ENCODE measurements at places on chromosomes 13 and 19. TPM values are rescaled to one million over a fixed set of nuclear protein-coding genes. Genes with fewer than 3 reads are reported as not detected.

CEACAM3 gene
- total RNA-seq: not detected

- no peak overlapping the region for H3K27ac ChIP-seq
- peaks cover 21% of the 10 kb centered on the region for H3K4me1 ChIP-seq
- H3K27me3 ChIP-seq: no peaks in the 10 kb centered on the region
- no peak overlapping the region for H3K4me3 ChIP-seq
Measured at GRCh38 chr13:100515410-100515800, 73.2 kb downstream of the GGACT start.

GRCh38 chr19:12597594-12597993, 13.0 kb downstream of the ZNF490 start:
- DNase-seq: no peak
- H3K4me3 ChIP-seq: no peak overlapping the region
- H3K27me3 ChIP-seq: no peaks in the 10 kb centered on the region
- H3K27ac ChIP-seq: no peak overlapping the region
- no peaks in the 10 kb centered on the region for H3K4me1 ChIP-seq

DNA sequence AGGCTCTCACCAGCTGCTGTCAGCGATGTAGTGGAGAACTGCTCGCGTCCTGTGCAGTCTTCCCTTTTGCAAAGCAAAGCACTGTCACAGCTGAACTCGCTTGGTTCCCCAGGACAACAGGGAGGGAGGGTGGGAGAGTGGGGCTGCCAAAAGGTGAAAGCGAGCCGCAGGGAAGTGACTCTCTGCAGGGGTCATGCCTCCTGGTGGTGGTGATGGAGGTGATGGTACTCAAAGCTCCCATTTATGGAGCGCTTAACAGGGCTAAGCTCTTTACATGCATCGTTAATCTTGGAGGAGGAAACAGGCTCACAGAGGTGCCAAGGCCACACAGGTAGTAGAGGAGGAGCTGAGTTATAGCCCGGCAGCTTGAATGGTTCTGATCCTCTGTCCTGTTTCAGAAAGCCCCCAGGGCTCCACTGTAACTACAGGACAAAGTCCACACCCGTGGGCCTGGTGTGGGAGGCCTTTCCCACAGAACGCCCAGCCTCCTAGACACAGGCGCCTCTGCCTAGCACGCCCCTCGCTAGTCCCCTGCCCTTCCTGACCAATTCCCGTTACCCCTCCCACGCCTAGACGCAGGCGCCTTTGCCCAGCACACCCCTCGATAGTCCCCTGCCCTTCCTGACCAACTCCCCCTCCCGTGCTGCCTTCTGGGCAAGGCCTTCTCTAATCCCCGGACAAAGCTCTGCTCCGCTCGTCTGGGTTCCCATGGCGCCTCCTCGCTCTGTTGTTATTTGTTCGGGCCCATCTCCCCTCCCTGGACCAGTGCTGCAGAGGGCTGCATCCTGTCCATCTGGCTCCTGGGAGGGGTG, 10.7 kb downstream of the PPP1R37 start:
- DNase-seq: no peak
- H3K4me3 ChIP-seq: no peak overlapping the region
- H3K27ac ChIP-seq: peak overlapping the region; percentile 90
- H3K27me3 ChIP-seq: no peaks in the 10 kb centered on the region
- no peaks in the 10 kb centered on the region for H3K36me3 ChIP-seq

GRCh38 chr13:109760402-109760801, 26.0 kb downstream of the IRS2 start:
- H3K27me3 ChIP-seq: no peaks in the 10 kb centered on the region
- H3K27ac ChIP-seq: peak overlapping the region; percentile 51
- peaks cover 6% of the 10 kb centered on the region for H3K36me3 ChIP-seq
- H3K4me3 ChIP-seq: no peak overlapping the region
- DNase-seq: no peak

DNA sequence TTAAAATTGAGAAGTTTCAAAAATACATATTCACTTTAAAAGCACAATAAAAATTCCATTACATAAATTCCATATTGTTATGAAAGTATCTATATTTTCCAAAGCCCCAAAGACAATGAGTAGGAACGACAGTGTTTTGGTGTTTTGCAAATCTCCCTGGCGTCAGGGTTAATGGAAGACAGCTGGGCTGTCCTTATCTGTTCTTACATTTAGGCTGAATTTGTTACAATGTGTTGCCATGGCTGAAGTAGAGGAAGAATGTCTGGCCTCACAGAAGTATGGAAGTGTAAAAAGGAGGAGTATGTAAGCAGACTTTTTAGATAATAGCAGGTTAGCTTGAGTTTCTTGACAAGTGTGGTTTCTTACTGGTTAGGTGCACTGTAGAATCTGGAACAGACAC, 124.4 kb upstream of the SPATA13 start:
- DNase-seq: no peak
- peaks cover 34% of the 10 kb centered on the region for H3K4me1 ChIP-seq
- no peak overlapping the region for H3K4me3 ChIP-seq
- H3K27me3 ChIP-seq: no peaks in the 10 kb centered on the region
